Stimulated activated CD4-positive, alpha-beta T cell treated with anti-CD3 and anti-CD28 coated beads, Interleukin-4, amount 100 ng/mL, for 4 hours (primary cell): ENCODE measurements at places on chromosomes 5 and 9.

- no peak for DNase-seq
These were observed at the start of gene TMEM215 for GRCh38 chr9:32783168-32783891. TMEM215 (plus strand) TSS chr9:32783540; CDS start chr9:32784184, 644 bp downstream.

DNA sequence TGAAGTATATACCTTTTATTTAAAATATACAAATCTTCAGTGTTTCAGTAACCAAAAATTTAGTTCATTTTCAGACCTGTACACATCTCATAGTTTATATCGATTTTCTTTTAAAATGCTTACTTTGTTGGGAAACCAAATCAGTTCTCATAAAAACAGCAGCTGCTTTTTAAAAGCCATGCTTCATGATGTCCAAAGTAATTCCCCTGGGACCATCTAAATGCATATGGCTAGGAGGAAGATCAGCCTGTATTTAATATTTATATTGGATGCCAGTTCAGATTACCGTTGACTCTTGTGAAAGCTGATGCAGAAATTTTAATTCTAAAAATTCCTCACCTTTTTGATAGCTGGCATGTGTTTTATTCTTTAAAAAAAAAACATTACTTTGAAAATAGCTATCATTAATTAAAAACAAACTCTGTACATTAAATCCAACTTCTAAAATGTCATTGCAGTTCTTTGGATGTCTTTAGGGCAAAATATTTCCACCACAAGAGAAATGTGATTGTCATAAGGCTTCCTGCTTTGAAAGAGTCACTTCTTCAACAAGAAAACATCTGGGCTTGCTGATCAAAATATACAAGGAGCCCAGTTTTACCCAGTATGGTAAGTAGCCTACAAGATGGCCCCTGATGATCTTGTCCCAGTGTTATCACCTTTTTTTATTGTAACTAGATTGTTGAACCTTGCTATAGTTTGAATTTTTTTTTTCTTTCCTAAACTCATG is 1242.9 kb upstream of the CDH6 start:
- no peak for DNase-seq

- DNase-seq = no peak
These were observed 2.5 kb downstream of the ARHGAP26 start for GRCh38 chr5:142772446-142773293.

- no peak for DNase-seq
These were observed 154.0 kb downstream of the RGS3 start for GRCh38 chr9:113617550-113617949.

GRCh38 chr5:160129841-160130240 is 10.6 kb upstream of the PWWP2A start:
- DNase-seq = no peak

GRCh38 chr9:105855987-105856386 is 161.6 kb downstream of the TMEM38B start:
- DNase-seq = no peak

GRCh38 chr5:89601880-89602279 is 718.9 kb upstream of the MEF2C start:
- DNase-seq = no peak

GRCh38 chr5:150517272-150518152 is 9.6 kb downstream of the NDST1 start:
- DNase-seq = no peak

- no peak for DNase-seq
These were observed 41.0 kb upstream of the SEMA4D start for GRCh38 chr9:89538871-89539270.

DNA sequence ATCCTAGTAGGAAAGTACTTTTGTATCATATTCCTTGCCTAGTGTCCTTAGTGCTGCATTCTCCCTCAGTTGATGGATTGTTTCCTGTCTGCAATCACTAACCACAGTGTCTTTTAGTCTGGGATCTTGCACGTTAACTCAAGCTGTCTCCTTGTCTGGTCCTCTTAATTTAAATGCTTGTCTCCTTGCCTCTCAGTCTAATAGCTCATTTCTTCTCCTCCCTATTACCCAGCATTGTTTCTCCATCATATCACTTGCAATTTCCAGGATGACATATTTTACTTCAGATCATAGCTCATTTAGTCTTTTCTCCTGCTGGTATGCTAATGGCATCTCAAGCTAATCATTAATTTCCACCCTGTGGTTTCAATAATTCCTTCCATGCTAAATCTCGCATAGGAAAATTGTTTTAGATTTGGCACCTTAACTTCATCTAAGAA is 2052.0 kb upstream of the C9orf72 start:
- DNase-seq = no peak

DNA sequence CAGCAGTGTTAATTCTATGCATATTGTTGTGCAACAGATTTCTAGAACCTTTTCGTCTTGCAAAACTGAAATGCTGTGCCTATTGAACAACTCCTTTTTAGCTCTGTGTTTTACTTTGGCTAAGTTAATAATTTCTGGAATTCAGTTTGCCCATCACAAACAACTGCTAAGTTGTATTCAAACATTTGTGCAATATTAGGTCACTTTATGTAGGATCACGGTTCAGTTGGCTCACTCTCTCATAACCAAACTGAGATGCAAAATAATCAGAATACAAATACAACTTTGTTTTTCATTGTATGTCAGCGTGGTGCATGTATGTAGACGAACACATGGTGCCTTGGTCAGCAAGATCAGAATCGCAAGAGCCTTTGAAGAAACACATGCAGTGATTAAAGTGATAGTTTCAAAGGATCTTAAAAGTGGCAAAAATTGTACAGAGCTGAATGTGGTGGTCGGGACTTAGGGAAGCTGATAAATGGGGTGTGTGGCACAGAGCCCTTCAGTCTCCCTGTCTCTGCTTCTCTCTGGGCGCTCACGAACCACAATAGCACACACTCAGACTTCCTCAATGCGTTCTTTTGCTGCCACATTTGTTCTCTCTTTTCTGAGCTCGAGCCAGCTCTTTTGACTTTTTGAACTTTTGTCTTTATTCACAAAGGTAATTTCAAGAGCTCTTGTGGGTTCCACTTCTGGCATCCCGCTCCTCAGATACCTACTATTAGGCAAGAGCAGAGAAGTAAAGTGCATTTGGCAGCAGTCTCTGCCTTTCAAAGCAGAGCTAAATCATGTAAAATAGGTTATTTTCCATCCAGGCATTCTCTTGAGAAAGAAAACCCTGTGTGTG is 112.4 kb upstream of the CTSL start:
- DNase-seq = no peak

DNA sequence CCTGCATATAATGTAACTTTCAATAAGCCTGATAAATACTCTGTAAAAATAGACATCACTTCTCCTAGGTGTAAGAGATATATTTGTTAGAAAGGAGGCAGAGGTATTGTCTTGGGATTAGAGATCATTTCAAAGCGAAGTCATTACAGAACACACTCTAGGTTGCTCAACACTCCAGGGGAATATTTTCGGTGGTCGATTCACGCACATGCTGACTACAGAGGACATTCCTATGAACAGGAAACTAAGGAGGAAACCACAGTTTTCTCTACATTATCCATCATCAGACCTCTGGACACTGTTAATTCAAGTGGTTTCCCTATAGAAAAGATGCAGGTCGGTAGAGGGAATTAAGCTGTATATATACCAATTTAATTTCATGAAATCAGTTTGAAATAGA is 370.0 kb downstream of the NDUFS4 start:
- no peak for DNase-seq

DNA sequence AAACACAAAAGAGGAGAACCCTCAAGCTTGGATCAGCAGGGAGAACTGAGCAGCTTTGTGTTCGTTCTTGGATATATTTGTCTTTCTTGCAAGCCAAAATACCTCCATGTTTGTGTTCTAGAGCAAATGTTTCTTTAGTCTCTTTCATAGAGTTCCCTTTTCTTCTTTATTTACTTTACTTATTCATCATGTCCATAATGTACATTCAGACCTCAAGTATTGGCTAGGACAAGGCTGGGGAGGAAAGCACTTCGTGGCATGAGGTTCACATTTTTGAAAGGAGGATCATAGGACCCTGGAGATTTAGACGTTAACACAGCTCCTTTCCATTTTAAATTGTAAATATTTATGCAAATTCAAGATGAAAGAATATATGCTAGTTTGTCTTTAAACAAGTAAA is 590.2 kb upstream of the MEF2C start:
- no peak for DNase-seq

DNA sequence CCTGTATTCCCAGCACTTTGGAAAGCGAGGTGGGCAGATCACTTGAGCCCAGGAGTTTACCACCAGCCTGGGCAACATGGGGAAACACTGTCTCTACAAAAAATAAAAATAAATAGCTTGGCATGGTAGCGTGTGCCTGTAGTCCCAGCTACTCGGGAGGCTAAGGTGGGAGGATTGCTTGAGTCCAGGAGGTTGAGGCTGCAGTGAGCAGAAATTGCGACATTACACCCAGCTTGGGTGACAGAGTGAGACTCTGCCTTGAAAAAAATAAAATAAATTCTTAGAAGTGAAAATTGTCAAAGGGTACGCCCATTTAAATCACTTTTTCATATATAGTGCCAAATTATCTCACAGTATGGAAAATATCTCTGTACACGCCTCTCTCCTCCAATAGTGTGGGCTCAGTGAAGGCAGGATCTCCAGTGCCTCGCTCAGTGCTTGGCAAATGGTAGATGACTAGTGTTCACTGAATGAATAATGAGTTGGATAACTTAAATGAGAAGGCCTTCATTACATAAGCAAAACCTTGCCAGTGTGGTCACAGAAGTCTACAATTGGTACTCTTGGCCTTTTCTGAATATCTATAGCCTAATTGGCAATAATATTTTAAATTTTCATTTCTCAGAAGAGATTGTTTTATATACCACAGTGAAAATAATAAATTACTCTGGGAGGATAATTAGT is 9.4 kb upstream of the CCL28 start:
- no peak for DNase-seq

- no peak for DNase-seq
These were observed 7.0 kb downstream of the CDC42SE2 start for GRCh38 chr5:131270809-131271208.

DNA sequence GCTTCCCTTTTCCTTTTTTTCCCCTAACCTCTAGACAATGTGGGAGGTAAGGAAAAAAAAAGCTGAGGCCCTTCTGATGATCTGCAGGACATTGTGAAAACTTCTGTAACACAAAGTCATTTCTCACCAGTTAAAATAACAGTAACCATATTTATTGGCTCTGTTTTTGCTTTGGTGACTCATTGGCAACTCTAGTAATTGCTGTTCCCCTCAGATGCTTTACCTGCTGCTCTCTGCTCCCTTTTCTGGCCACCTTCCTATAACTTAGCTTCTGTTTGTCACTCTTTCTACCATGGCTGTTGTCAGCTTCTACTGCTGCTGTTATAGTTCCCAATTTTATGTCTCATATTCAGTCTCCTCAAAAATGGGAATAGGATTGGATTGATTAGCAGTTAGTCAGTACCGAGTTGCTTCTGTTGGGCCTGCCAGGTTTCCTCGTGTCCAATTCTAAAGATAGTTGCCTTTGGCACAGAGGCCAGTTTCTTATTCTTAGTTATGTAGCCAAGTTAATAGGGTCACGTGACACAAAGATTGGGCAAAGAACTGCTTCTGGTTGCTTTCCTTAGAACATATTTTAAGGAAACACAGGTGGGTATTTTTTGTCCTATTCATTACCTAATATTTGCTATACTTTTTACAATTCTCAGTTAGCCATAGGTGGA is 16.8 kb downstream of the SCAMP1 start:
- no peak for DNase-seq

DNA sequence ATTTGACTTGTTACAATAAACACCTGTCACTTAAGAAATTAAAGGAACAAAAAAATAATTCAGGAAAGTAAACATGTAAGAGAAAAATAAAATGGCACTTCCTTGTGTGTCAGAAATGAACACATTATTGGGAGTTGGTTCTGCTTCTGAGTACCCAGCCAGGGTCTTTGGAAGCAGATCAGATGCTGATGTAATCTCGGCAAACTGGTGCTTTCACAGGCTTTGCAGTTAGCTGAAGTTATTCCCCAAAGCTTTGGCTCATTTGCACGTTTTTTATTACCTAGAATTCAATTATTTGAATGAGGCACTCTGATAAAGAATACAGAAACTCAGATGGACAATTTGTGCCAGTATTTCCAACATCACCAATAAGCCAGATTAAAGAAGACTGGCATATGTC is 10.9 kb downstream of the CDH18 start:
- DNase-seq = no peak

DNA sequence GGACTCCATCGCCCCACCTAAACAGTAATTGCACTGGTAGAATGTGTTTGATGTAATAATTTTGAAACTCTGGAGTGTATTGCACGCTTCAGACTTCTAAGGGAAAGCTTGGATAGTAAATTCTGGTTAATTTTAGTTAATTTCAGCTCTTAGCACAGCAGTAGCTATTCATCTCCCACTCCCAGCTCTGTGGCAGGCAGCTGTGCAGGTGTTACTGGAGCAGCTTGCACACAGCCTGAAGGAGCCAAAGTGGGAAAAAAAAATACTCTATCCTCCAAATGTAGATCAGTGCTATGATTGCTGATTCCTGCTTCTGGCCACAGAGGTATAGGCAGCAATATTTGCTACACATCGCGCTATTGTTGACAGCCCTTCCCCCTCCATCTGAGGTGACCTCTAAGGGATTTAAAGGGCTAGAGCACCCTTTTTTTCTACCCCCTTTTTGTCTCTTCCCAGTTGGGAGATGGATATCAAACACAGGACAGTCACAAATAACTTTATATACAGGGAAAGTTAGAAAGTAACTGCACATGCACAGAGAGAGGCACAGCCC is 97.4 kb downstream of the KCTD16 start:
- DNase-seq = no peak

- DNase-seq = no peak
These were observed 845.9 kb downstream of the CDH9 start for GRCh38 chr5:26192486-26192885.

DNA sequence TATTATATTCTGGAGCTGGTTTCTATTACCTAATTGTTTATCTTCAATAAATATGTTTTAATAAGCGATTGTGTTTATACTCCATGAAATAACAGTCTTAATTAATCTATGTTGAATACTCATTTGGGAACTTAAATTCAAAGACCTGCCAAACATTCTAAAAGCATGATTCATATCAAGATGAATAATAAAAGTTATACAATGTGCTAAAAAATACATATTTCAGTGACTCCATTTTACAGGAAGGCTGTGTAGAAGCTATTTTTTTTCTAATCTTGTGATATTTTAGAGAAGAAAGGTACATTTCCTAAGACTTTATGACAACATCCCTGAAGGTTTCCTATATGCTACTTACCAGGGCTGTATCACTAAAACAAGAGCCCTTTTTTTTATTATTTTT is 417.9 kb downstream of the NFIB start:
- DNase-seq = no peak
